Hematopoietic multipotent progenitor cell treated with erythropoietin and hydrocortisone succinate and interleukin-3 and kit ligand, for 4 days (in vitro differentiated cells): ENCODE measurements at places on chromosomes 3 and 15.

DNA sequence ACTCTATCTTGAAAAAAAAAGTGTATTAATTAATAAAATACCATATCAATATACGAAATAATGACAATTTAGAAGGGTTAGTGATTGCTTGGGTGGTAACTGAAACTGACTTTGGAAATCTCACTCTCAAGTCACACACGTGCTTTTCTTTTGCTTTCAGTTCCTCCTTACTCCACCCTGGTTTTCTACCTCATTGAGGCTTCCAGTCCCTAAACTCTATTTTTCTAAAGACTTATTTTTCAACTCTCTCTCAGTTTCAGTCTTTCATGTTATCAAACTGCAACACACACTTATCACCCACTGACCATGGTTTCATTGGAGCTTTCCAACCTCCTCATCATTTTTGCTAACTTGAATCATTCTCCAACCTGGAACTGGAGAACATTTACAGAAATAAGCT lies 23.5 kb downstream of the IL12A start:
- DNase-seq = peak; percentile 74

GRCh38 chr15:85389772-85390171 lies 9.4 kb downstream of the AKAP13 start:
- DNase-seq = no peak

DNA sequence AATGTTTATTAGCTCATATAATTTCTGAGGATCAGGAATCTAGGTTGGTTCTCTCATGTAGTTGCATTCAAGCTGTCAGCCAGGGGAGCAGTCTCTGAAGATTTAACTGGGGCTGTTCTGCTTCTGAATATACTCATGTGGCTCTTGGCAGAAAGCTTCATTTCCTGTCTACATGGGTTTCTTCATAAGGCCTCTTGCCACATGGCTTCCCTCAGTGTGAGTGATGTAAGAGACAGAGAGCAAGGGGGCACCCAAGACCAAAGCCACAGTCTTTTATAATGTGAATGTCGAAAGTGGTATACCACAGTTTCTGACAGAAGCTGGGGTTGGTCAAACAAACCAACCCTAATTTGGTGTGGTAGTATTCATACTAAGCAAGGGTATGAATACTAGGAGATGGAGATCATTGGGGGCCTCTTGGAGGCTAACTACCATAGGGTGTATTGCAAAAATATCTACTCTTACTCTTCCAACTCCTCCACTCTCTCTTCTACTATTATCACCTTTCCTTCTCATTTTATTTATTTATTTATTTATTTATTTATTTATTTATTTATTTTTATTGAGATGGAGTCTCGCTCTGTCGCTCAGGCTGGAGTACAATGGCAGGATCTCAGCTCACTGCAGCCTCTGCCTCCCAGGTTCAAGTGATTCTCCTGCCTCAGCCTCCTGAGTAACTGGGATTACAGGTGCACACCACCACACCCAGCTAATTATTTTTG lies 123.8 kb downstream of the B3GALNT1 start:
- peak; percentile 91 for DNase-seq

GRCh38 chr3:63251499-63251898 lies 26.6 kb upstream of the SYNPR start:
- DNase-seq = no peak

- DNase-seq = no peak
These were observed 10.4 kb upstream of the KCNAB1 start for GRCh38 chr3:156109989-156110388.

GRCh38 chr3:66609660-66610561 lies 109.1 kb upstream of the LRIG1 start:
- no peak for DNase-seq
